ENCODE measurements at places on chromosomes 12 and 14. TPM values are rescaled to one million over a fixed set of nuclear protein-coding genes. Genes with fewer than 3 reads are reported as not detected.

Gene SIRT4
- total RNA-seq: 3.8 TPM

DNA sequence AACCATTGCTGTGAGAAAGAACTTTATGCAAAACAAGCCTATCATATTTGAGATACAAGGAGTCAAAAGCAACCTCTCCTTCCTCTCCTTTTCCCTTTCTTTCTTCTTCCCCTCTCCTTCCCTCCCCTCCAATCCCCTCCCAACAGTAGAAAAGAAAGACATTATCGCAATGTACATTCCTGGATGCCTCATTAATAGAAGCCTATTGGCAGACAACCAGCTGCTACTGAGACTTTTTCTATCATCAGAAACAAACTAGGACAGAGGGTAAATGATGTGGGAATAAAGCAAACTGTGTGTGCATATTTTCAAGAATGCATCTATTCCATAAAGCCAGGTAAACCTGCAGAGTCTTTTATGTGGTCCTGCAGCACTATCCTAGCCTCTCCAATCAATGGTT, 237.2 kb downstream of the ITPR2 start:
- DNase-seq: no peak

Gene HCAR3
- total RNA-seq: not detected

GRCh38 chr12:118574288-118574687, 197.9 kb downstream of the SUDS3 start:
- DNase-seq: no peak

Gene SLC4A8
- total RNA-seq: 2.6 TPM

GRCh38 chr12:62714774-62715721, 219.9 kb downstream of the PPM1H start:
- DNase-seq: no peak

- peak; percentile 69 for DNase-seq
These were observed 203.6 kb downstream of the NOVA1 start for GRCh38 chr14:26394150-26394810.

DNA sequence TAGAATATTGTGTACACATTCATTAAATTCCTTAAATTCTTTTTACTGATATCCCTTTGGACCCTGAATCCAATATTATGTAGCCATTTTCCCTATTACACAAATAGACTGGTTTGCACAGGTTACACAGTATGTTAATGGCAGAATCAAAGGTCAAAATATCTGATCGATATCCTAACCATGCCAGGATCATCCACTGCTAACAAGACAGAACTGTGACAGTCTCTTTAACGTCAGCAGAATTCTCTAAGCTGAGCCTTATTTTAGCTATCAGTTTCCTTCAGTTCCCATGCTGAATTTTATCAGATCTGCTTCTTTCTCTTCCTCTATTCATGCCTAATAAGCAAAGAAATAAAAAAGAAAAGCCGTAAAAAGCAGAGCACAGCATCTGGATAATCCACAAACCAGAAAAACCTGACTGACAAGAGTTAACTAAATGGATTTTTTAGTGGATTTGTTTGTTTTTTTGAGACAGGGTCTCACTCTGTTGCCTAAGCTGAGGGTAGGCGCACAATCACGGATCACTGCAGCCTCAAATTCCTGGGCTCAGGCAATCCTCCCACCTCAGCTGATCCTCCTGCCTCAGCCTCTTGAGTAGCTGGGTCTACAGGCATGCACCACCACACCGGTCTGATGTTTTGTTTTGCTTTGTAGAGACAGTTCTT, 130.4 kb downstream of the PAWR start:
- peak; percentile 38 for DNase-seq

DNA sequence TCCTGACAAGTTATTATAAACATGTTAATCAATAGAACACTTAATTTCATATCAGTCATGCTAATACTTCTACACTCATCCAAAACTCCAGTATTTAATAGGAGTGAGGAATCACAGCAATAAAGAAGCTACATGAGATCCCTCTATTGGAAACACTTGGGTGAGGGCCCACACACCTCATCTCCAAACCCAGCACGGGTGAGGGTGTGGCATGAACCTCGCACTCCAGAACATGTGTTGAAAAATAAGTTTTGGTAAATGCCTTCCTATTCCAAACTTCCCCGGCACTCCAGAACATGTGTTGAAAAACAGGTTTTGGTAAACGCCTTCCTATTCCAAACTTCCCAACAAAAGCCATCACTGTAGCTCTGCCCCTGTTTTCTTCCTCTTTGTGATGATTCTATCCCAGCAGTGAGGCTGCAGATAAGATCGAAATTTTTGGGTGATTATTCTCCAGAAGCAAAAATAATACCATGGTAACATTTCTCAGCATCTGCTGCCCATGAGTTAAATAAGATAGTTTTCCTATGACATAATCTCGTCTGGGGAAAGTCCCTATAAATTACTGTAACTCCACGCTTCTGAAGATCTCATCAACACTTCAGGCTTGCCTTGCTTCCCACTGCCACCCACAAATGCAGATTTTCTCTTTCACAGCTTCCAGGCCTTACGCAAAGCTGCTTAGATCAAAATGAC, 24.4 kb upstream of the PTPRB start:
- DNase-seq: no peak

Gene LBHD2
- total RNA-seq: 0.60 TPM

Gene CEBPE
- total RNA-seq: 0.20 TPM

Gene COL2A1
- total RNA-seq: 0.09 TPM

DNA sequence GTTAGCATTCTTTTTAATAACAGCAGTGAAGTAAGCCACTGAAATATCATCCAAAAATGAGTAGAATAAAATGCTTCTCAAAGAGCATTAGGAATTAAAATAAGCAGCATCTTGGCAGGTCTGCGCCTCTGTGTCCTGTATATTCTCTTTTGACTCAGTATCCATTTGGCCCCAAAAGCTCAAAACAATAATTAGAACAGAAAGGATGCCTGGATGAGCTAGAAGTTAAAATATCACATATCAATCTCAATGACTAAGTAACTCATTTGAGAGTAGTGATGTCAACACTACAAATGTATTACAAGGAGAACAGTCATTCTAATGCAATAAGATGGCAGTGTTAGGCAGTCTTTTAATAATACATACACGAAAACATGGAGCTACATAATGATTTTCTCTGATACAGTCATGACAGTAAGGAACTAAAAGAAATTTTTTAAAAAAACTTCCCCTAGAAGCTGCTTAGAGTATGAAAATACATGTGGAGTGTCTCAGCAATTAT, 160.9 kb upstream of the ABCD2 start:
- no peak for DNase-seq

DNA sequence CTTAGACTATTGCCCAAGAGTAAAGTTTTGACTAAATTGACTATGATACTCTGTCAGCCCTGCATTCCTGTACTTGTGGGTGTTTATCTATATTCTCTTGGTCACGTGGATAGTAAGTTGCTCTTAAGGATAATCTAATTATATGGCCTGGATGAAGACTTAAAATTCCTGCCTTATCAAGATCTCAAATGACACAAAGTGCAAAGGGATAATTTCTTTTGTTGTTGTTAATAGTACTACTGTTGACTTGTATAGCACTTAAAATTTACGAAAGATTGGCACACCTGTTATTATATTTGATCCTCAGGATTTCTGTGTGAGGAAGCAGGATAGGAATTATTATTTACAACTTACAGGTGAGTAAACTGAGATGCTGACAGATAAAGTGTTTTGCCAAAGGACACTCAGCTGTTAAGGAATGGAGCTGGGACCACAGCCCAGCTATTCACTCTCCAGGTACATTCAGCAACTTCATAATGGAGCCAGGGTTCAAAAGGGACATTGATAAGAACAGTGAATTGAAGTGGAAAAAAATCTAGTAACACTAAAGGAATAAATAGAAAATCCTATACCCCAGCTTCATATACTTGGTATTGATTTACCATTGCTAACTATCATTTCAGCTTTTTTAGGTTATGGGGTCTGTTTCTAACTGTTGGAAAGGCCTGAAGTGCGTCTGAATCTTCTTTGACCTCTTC, 53.4 kb upstream of the EVL start:
- no peak for DNase-seq

GRCh38 chr14:62077676-62078261, 315.5 kb downstream of the SNAPC1 start:
- DNase-seq: no peak

GRCh38 chr12:27008081-27008480, 6.1 kb downstream of the TM7SF3 start:
- DNase-seq: no peak

Data from mucosa of gallbladder (tissue), 1 donor.